ENCODE measurements at places on chromosomes 2 and 18.

GRCh38 chr18:10928772-10929373 is 220.5 kb downstream of the PIEZO2 start:
- DNase-seq = no peak

DNA sequence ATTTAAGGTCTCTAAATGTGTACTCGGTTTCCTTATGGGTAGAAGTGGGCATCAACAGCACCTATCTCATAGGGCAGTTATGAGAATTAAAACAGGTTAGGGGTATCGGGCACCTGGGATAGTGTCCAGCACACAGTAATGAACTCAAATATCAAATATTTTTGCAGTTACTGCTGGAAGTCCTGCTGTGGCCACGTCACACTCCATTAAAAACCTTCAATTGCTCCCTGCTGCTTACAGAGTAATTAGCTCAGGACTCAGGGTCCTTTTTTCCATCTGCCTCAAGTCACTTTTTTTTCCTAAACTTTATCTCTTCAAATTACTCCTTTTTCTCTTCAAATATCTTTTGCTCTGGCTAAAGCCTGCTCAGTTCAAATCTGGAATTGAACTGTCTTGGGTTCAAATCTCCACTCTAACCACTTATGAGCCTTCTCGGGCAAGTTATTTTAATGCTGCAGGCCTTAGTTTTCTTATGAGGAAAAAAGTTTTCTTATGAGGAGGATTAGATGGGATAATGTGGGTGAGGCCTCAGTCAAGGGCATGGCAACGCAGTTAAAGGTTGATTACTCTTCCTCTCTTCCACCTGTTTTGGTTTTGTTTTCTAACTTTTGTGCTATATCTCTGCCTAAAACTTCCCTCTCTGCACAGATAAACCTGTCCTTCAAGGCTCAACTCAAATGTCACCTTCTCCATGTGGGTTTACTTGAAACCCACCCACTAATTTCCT is 36.6 kb downstream of the SPRED2 start:
- DNase-seq = no peak

DNA sequence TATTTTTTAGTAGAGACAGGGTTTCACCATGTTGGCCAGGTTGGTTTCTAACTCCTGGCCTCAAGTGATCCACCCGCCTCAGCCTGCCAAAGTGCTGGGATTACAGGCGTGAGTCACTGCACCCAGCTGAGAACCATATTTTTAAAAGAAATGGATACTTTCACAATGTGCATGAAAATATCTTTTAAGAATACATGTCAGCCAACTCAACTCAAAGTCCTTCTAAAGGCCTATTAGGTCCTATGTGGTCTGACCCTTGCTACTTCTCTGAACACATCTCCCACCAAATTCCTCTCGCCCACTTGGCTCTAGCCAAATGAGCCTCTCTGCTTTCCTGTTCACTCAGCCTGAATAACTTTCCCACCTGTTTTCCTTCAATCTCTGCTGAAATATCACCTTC is 119.6 kb downstream of the MTX2 start:
- no peak for DNase-seq

GRCh38 chr2:121247534-121247933 is 37.5 kb downstream of the TFCP2L1 start:
- DNase-seq = no peak

- no peak for DNase-seq
Measured at GRCh38 chr18:37956902-37957301, 391.3 kb upstream of the CELF4 start.

All from CD4-positive, alpha-beta T cell treated with Interleukin-12 subunit alpha and Interleukin-12 subunit beta, for 1 hour (primary cell).